ENCODE measurements at places on chromosomes 16 and 17.

- DNase-seq: no peak
These were observed 132.3 kb upstream of the RPL38 start for GRCh38 chr17:74070998-74071679.

- peak; percentile 63 for DNase-seq
These were observed 22.6 kb upstream of the SPATA32 start for GRCh38 chr17:45284176-45285140.

DNA sequence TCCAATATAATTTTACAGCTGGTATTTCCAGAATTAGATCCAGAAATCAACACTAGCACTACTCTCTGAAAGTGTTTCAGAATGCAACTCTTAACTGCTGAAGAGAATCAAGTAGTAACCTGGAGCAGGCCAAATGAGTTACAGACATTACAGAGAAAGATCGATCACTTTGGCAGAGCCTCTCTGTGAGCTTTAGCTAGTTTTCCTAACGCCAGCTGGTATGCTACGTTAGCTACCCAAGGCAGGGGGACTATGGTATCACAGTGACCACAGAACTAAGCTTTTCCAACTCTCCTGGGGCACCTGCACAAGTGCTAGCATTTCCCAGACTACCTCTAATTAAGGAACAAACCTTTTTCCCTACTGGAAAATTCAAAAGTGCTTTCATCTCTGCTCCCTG is 30.4 kb downstream of the TRAF4 start:
- no peak for DNase-seq

GRCh38 chr17:64580384-64581315 is 73.9 kb downstream of the CEP95 start:
- no peak for DNase-seq

GRCh38 chr16:988471-989353 is 7.1 kb downstream of the SOX8 start:
- DNase-seq: no peak

- DNase-seq: peak; percentile 51
These were observed 9.9 kb upstream of the MEAK7 start for GRCh38 chr16:84514295-84514873.

GRCh38 chr17:41967141-41967920 is 736 bp downstream of the CNP start:
- peak; percentile 61 for DNase-seq

DNA sequence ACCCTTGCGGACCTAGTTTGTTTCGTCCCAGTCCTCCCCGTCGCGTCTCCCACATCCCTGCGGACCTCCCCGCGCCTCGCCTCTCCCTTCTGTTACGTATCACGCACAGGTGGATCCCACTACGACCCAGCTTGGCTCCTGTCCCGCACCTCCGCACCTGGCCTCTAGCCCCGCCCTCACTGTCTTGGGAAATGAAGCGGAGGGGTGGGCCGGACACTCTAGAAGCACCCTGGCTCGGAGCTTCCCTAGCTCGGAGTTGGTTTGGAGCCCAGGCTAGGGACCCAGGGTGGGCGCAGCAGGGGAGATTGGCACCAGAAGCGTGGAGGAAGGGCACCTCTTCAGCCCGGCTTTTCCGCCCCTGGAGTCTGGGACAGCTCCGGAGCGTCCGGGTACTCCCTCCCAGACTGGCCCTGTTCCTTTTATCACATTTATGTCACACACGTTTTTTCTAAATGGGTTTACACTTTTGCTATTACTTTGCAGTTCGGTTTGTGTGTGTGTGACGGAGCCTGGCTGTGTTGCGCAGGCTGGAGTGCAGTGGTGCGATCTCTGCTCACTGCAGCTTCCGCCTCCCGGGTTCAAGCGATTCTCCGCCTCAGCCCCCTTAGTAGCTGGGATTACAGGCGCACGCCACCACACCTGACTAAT is 1.4 kb upstream of the CEMP1 start:
- peak; percentile 76 for DNase-seq

DNA sequence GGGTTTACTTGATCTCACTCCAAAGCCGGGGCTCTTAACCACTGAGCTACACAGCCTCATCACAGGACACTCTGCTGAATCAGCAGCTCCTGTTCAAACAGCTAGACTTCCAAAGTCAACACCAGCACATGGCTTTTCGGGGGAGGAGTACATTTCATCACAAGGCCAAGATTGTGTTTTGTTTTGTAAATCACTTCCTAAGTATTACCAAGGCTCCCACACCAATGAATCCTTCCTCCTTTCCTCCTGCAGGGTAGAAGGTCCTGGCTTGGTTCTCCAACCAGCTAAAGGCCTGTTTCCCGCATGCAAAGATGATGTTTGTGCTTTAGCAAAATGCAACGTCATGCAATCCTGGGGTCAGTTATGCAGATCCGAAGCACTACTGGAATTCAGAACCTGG is 152.5 kb downstream of the XYLT1 start:
- no peak for DNase-seq

GRCh38 chr17:12403881-12404398 is 261.8 kb upstream of the MYOCD start:
- no peak for DNase-seq

GRCh38 chr17:44608727-44609435 is 47.4 kb upstream of the MEIOC start:
- DNase-seq: no peak
